Ureter (tissue), 1 donor: ENCODE measurements at places on chromosomes 11 and 22. TPM values are rescaled to one million over a fixed set of nuclear protein-coding genes. Genes with fewer than 3 reads are reported as not detected.

GRCh38 chr11:54558407-54558806 is 45.4 kb downstream of the OR4C46 start:
- DNase-seq, result no peak

GRCh38 chr11:19241260-19242178 is 774 bp upstream of the E2F8 start:
- no peak for DNase-seq

DNA sequence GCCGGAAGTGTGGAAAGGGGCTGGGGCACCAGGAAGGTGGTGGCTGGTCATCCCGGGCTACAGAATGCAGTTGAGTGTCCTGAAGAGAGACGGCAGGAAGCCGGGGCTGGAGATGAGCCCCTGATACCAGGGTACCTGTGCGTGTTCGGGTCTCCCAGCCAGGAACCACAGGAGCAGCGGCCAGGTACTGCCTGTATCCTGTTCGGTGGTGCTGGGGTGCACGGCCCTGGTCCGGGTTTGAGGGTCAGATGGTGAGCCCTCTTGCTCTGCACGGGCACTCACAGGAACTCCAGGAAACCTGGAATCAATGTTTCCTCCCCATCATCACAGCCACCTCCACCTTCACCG is 253.1 kb upstream of the B3GAT1 start:
- DNase-seq, result peak; percentile 34

DNA sequence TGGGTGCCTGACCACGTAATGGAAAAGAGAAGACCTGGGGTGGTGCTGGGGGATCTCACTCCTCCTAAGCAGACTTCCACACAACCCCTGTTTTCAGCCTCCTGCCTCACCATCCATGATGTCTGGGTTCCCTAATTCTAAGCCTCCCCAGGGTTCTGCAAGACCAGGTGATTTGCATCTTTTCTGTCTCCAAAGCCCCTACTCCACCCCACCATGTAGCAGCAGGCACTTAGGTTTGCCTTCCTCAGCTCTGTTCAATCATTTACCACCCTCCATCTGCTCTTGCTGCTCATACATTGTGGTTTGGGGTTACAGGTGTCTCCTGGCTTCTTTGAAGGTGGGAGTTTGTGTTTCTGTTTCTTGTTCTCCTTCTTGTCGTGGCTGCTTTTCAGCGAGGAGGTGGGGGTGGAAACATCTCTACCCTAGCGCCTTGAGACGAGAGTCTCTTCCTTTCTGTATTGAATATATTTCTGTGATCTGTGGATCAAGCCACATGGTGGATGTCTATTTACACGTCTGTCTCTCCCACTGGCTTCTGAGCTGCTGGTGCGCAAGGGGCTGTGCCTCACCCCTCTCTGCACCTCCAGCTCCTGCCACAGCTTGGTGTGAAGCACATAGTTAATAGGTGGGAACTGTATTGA is 6.6 kb upstream of the SSTR3 start:
- no peak for DNase-seq

DNA sequence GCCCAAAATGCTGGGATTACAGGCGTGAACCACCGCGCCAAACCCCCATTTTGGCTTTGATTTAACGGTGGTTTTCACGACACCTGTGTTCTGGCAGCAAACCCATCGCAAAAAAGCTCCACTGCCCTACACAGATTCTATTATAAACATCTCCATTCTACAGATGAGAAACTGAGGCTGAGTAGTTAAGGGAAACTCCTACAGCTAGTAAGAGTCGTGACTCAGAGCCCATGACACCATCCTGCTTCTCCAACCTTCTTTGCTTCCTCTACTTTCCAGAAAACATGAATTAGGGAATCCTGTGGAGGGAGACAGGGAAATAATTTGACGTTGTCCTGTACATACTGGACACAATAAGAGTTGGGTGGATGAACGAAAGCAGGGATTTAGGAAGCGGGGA is 429 bp upstream of the SNX15 start:
- no peak for DNase-seq

DNA sequence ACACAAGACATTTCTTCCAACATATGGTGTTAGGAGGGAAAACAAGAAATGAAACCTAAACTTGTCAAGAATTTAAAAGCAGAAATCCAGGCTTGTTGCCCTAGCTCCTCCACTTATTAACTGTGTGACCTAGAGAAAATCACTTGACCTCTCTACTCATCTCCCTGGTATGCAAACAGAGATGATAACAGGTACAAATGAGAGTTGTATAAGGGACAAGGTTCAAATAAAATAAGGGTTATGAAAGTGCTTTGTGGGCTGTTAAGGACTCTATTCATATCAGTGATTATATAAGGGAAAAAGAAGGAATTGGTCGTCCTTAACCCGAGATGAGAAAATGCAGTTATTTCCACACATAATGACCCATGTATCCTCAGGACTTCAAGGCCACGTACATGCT is 372.7 kb upstream of the TENM4 start:
- no peak for DNase-seq

DNA sequence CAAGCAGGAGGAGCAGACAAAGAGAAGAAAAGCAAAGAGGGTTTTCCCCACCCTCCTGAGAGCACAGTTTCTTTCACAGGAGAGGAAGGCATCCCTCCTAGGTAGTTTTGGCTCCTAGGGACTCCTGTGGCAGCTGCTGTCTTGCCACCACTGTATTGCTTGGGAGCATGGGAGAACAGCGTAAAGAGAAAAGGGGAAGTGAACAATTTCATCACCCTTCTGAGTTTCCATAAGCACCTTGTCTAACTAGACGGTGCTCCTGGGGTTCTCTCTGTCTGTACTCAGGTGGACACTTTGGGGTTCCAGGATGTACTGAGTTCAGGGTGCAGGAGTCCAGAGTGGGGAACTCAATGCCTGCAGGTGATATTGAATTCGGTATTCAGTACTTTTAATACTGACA is 1430.5 kb downstream of the TBC1D22A start:
- no peak for DNase-seq

DNA sequence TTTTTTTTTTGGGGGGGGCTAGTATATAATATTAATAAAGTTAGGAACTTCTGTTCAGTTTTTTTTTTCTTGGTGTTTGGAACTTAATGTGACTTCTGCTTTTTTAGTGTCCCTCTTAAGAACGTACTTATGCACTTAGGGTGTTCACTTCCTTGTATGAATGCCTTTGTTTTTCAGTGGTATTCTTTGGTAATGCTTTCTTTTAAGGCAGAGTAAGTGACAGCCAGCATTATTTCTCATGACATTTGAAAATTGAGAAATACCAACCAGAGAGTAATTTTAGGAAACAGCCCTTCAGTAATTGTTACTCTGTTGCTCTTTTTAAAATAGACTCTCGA is 2.4 kb downstream of the GRK3 start:
- DNase-seq, result no peak

GRCh38 chr11:67309661-67310061 is 6.3 kb downstream of the SSH3 start:
- DNase-seq, result no peak

Gene SLC29A2
- total RNA-seq, result 13.0 TPM

Gene KRTAP5-11
- not detected for total RNA-seq
